Stimulated activated CD8-positive, alpha-beta memory T cell treated with anti-CD3 and anti-CD28 coated beads, Interleukin-4, amount 100 ng/mL, for 24 hours (primary cell): ENCODE measurements at places on chromosomes 12 and 14.

- no peak for DNase-seq
These were observed 43.0 kb upstream of the NTF3 start for GRCh38 chr12:5388581-5389535.

DNA sequence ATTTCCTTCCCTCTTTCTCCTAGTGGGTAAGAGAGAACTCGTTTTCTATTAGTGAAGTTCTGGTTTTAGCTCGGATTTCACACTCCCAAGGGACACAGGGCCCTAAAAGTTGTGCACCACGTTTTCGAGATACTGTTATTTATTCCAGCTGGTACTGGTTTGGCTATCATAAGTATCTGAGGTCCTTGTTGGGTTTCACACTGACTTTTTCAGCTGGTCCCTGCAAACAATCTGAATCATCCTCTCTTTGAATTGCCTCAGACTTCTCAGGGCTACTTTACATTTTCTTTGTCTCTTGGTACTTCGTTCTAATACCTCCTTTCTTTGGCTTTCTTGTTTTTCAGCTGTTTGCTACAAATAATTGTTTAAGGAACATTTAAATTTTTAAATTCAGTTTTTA, 75.7 kb downstream of the SCN8A start:
- no peak for DNase-seq

GRCh38 chr14:44404036-44404435, 103.0 kb downstream of the FSCB start:
- DNase-seq = no peak

GRCh38 chr12:76998908-76999556, 66.3 kb downstream of the E2F7 start:
- DNase-seq = no peak

DNA sequence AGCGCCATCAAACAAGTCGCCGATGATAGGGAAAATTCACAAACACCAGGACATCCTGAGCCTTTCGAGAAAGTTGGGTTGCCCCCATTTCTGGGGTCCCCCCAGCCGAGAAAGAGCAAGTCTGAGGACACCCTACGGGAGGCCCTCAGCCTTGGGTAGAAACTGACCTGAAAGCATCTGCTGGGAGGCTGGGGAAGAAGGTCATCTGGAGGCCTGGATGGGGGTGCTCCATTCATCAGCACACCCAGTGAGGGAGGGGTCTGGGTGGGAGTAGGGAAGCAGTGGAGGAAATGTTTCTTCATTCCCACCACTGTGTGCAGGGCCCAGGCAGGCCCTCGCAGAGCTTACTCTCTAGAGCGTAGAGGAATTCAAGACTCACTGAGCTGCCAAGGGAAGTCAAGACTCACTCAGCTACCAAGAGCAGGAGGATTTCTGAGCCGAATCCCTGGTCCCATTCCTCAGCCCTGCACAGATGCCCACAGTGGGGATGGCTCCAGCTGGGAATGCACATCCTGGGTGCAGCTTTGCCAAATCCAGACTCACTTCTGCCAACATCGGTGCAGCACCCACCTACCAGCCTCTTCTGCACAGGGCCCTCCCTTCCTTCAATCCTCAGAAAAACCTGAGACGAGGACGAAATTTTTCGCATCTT, 38.1 kb downstream of the DIO3 start:
- DNase-seq = no peak

- DNase-seq = no peak
These were observed 25.8 kb downstream of the SLC39A9 start for GRCh38 chr14:69424149-69424923.

DNA sequence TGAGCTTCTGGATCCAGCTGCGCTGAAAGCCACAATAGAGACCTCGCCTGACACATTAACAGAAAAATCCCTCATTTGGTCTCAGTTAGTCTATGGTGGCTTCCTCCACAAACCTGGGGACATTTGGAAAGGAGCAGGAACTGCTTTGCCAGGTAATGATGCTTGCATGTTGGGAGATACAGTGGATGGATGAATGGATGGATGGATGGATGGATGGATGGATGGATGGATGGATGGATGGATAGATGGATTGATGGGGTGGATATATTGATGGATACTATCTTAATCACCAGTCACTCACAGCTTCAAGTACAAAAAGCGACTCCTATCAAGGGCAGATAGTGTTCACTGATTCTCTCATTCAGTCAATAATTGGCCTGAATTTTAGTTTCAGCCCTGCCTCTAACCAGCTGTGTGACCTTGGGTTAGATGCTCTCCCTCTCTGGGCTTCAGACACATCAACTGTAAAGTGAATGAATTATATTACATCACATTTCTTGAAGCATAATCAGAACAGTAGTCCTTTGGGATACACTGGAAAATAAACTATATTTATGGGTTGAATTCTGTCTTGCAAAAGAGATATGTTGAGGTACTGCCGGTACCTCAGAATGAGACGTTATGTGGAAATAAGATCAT, 29.3 kb downstream of the MAP1LC3B2 start:
- no peak for DNase-seq

DNA sequence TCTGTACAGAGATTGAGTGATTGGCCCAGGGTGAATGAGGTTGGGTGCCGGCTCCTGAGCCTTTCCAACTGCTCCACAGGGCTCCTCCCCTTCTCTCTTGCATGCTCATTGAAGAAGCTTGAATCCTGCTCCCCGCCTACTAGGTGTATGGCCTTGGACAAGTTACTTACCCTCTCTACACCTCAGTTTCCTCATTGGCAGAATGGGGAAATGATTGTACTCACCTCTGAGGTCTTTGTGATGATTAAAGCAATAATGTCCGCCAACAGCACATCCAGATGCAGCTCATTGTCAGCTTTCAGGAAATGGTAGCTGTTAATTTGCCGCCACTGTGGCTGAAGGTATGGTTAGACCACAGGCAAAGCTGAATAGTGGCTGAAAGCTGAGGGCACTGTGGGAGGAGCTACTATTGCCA, 174.1 kb downstream of the CRADD start:
- DNase-seq = no peak

- no peak for DNase-seq
These were observed 1.7 kb upstream of the SUOX start for GRCh38 chr12:55995366-55995765.

DNA sequence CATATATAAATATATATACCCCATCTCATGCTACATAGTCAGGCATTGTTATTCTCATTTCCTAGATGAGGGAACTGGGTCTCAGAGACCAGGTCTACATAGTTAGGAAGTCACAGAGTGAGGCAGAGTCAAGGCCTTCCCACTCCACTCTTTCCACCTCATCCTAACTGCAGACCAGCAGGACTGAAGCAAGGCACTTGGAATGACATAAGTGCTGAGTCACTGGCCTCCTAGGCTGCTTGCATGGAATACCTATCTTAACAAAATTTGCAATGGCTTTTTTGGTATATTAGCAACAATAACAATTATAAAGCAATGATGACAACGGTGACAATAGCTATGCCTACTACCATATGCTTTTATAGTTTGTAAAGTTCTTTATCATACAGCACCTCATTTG, 5.4 kb upstream of the ANO4 start:
- no peak for DNase-seq

- no peak for DNase-seq
These were observed 67.2 kb downstream of the BTG1 start for GRCh38 chr12:92078167-92079053.

DNA sequence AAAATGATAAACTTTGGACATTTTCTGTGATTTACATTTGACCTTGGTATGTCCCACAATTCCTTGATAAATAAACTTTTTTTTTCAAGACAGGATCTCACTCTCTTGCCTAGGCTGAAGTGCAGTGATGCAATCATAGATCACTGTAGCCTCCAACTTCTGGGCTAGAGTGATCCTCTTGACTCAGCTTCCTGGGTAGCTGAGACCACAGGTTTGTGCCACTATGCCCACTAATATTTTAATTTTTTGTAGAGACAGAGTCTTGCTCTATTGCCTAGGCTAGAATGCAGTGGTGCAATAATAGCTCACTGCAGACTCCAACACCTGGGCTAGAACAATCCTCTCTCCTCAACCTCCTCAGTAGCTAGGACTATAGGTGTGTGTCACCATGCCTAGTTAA, 79.1 kb upstream of the PTGDR start:
- DNase-seq = no peak

DNA sequence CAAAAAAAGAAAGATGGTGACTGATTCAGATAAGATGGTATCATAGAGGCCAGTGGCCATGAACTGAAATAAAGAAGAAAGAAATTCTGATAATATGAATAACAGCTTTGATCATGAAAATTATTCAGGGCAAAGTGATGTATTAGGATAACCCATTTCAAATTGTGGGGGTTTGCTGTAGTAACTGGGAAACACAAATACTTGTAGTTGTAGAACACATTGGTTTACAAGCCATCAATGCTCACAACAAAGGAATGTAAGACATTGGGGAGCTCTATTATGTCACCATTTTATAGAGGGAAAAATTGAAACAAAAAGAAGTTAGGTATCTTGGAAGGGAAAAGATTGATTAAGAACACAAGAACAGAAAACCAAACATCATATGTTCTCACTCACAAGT, 140.4 kb upstream of the FRMD6 start:
- no peak for DNase-seq

GRCh38 chr14:24064856-24065255, 6.5 kb upstream of the CPNE6 start:
- no peak for DNase-seq

DNA sequence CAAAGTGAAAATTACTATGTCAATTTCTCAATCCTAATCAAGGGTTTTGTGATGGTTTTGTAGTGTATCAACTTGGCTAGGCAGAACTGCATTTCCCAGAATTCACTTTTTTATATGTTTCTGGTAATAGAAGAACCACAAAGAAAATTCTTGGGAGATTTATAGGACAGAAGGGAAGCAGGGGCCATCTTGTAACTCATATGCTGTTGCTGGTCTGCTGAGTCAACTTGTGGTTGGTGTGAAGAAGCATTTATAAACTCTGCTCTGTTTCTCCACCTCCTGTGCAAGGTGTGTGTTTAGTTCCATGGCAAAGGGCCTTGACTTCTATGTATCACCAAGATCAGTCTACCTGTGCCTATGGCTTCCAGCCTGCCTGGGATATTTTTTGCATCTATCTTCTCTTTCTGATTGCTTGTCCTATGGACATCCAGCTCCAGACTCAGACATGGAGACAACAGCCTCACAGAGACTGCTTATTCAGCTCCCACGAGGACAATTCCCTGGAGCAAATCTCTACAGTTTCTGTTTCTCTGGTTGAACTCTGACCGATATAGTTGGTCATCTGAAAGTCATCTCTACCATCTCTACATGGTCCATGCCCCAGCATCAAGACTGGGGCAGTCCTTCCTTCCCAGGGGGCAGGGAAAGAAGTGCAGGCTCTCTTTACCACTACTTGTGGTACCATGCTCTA, 364.3 kb upstream of the DDHD1 start:
- no peak for DNase-seq

DNA sequence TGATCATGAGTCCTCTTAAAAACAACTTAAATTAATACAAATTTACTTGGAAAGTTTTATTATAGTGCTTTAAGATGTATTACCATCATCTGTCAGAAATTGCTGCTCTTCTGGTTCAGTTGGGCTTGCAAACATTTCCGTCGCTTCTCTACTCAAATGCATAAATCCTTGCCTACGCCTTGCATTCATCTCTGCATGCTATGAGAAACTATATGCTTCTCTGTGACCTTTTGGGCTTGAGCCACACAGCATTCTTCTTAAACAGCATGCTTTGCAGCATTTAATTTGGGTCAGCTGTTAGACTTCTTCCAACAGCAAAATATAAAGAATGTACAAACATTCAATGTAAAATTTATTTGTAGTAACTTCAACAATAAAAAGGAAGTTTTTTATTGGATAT, 305.7 kb upstream of the FLRT2 start:
- no peak for DNase-seq

- DNase-seq = no peak
These were observed 1.7 kb downstream of the MGST1 start for GRCh38 chr12:16349131-16349460.

DNA sequence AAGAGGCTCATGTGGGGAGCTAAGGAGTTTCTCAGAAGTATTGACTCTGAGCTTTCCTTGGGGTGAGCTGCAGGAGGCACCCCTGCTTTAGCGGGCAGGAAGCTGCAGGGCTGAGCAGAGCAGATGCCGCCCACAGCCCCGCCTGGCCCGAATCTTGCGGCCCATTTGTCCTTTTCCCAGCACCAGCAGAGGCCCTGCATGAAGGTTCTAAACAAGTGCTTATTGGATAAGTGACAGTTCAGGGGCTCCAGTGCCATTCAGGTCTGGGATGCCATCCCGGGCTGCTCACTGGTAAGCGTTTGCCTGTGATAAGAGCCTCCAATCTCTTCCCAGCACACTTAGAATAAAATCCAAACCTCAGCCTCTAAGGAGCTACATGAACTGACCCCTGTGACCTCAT, 11.4 kb downstream of the RILPL1 start:
- DNase-seq = no peak

- DNase-seq = no peak
These were observed 185.6 kb downstream of the DICER1 start for GRCh38 chr14:94971750-94972149.

GRCh38 chr12:20440408-20440807, 72.1 kb downstream of the PDE3A start:
- no peak for DNase-seq

DNA sequence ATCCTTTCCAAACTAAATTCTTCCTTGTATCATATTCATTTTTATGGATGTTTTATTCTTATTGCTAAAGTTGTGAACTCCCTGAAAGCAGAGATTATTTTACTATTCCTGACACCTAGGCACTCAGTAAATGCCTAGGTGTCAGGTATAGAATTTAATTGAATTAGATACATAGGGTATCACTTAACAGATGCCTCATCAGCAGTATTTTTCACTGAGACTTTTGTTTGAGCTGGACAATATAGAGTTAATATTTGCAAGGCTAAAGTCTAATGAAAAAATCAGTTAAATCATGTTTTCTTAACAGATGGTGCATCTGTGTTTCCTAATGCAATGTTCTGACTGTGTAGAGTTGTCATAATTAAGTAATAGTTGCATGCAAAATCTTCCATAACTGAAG, 182.7 kb downstream of the DERA start:
- no peak for DNase-seq

DNA sequence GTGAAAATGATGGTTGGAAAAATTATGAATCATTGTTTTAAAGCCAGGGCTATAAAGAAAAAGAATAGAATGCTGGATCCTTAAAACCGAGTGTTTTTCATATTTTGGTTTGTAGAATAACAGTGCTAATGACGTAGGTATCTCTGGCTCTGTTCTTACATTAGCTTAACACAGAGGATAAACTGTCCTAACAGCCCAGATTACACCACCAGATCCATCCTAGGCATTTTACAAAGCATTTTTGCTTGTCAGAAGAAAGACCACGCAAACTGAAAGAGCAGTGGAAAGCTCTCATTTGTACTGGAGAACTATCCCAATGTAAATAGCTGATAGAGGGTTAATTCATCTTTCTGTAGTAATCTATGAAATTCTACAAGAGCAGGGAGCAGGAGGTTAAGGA, 13.6 kb downstream of the IFT81 start:
- no peak for DNase-seq

GRCh38 chr12:76530516-76530915, 29.1 kb downstream of the OSBPL8 start:
- DNase-seq = no peak

DNA sequence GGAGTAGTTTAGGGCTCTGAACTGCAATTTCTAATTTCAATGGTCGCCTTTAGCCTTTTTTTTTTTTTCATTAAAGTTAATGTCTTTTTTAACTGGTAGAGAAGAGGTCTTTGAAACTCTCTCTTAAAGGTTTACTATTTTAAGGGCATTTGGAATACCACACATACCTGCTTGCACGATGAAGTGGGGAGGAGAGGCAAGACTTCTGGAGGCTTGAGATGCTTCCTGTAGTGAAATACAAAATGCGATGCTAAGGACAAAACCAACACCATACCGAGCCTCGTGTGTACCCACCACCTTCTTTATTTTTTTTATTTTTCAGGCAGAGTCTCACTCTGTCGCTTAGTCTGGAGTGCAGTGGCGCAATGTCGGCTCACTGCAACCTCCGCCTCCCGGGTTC, 57.4 kb downstream of the GLT1D1 start:
- no peak for DNase-seq
